ENCODE measurements at places on chromosomes 4 and X. TPM values are rescaled to one million over a fixed set of nuclear protein-coding genes. Genes with fewer than 3 reads are reported as not detected.

Gene HMX1
- total RNA-seq, result not detected

Gene F8A3
- 2.3 TPM for total RNA-seq

Gene HS3ST1
- total RNA-seq, result 18.7 TPM

Gene ARHGAP24
- 6.1 TPM for total RNA-seq

Gene NCAPG
- total RNA-seq, result 13.3 TPM

Gene DNAAF6
- total RNA-seq, result not detected

Gene HSD17B13
- not detected for total RNA-seq

Gene PDLIM3
- total RNA-seq, result 6.4 TPM

Gene ELF4
- 11.2 TPM for total RNA-seq

Gene C4orf54
- not detected for total RNA-seq

Gene RAB28
- total RNA-seq, result 8.1 TPM

Gene ABCG2
- total RNA-seq, result 0.92 TPM

Gene FRMD7
- total RNA-seq, result not detected

Gene CLDN34
- total RNA-seq, result 0.20 TPM

Gene MAGEA9B
- total RNA-seq, result not detected

Gene AMTN
- not detected for total RNA-seq

Gene MRPS18C
- total RNA-seq, result 51.4 TPM

Gene IL2
- total RNA-seq, result not detected

Gene FAT1
- 86.4 TPM for total RNA-seq

Gene ATP2B3
- total RNA-seq, result not detected

Gene SAGE1
- not detected for total RNA-seq

Measured in esophagus mucosa (tissue), 1 donor.